GM10248 (cell line): ENCODE measurements at places on chromosomes 2 and 18.
A peak's percentile ranks its signal among the peaks of the same experiment; 100 is the strongest.

DNA sequence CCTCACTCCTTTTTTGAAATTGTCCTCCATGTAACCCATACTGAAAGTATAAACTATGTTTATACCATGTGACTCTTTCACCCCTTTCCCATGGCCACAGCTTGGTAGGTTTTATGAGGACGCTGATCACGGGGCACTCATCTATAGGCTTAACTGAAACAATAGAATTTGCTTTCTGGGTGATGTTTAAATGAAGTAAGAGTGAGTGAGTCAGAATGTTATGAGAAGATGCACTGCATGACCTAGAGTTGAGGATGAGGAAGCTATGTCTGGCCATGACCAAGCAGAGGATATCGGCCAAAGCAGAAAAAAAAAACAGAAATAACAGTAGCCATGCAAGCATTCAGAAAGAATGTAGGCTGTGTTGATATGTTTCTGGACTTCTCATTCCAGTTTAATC, 34.9 kb downstream of the SCN1A start:
- DNase-seq = no peak

DNA sequence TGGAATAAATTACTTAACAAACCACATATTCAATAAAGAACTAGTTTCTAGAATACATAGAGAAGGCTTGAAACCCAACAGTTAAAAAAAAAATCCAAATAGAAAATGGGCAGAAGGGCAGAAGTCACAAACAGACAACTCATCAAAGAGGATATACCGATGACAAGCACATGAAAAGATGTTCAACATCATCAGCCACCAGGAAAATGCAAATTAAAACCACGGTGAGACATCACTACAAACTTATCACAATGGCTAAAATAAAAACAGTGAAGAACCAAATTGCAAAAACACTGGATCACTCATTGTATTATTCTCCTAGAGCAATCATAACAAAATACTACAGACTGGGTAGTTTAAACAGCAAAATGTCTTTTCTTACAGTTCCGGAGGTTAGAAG, 14.5 kb downstream of the SESTD1 start:
- DNase-seq = no peak

DNA sequence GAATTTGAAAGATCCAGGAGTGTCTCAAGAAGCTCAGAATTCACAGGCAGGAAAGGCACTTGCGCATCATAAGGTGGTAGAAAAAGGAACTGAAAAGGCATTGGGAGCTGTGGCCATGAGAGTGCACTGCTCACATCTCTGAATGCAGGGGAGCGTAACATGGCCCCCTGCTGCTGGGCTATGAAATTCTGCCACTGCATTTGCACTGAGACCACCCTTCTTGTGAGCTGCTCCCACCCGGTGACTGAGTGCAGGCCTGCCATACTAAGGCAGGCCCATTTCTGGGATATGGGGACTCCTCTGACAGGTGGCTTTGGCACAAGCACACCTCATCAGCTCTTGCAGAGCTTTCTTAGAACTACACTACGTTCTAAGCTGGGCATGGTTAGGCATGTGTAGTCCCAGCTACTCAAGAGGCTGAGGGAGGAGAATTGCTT, 25.3 kb upstream of the STARD7 start:
- DNase-seq = peak; percentile 70

GRCh38 chr2:239993291-239993690, 31.9 kb downstream of the NDUFA10 start:
- DNase-seq = no peak

DNA sequence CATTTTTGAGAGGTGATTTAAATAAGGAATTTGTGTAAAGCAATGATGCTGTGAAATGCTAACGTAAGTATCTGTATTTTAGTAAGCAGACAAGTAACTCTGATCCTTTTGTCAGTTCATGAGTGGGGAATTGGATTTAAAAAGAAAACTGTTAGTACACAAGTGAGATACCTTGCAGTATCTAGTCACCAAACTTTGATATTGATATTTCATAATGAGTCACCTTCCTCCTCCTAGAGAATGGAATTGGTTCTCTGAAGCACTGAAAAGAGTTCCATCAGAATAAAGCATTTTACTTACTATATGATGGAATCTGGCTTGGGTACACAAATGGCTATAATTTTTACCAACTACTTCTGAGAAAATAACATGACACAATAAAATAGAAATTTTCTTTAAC, 232.2 kb downstream of the ZNF804A start:
- no peak for DNase-seq

DNA sequence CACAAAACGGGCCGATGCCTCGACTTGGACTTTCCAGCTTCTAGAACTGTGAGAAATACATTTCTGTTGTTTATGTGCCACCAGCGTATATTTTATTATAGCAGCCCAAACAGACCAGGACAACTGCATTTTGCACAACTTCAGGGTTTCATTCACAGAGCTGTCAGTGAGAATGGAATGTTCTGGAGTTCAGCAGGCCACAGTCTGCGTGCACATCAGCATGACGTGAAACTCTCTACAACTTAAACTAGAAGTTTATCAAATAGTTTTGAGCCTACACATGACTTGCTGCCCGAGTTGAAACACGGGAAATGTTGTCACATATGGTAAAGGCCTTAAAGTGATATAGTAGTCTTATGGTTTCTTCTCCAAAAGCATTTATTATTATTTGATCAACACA, 3.9 kb upstream of the TRIB2 start:
- DNase-seq = no peak

GRCh38 chr2:28828382-28828781, 17.7 kb downstream of the SPDYA start:
- DNase-seq = no peak

- no peak for DNase-seq
Observed at GRCh38 chr2:75047189-75047991, 88.9 kb downstream of the POLE4 start.

- DNase-seq = no peak
Observed at GRCh38 chr18:23837591-23837990, 148.3 kb downstream of the LAMA3 start.

DNA sequence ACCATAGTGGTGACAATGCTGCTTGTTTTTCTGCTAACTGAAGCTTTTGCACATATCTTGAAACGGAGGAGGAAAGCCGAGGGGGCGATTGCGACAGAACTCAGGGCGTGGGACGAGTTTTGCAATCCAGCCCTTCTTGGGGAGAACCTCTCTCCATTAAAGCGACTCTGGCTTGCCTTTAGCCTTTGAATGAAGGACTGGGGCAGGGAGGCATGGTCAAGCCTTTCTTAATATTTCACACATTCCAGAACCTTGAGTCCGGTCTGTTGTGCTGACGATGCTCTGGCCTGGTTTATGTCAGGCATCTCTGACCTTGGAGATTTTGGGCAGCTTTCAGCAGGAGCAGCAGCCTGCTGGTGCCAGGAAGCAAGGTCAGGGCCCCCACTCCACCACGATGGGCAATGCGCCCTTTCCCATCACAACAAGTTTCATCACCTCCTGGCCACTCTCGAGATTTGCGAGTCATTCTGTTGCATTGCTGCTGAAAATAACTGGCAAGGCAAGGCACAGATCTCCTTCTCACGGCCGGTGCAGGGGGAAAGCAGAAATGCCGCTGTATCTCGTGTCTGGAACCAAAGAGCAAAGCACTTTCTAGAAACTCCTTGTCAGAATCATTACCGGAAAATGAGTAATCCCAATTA, 10.8 kb downstream of the EMILIN2 start:
- DNase-seq = no peak

GRCh38 chr2:146128216-146128615, 1608.3 kb upstream of the ZEB2 start:
- DNase-seq = no peak

- no peak for DNase-seq
Observed at GRCh38 chr18:38982072-38982471, 1416.5 kb upstream of the CELF4 start.

DNA sequence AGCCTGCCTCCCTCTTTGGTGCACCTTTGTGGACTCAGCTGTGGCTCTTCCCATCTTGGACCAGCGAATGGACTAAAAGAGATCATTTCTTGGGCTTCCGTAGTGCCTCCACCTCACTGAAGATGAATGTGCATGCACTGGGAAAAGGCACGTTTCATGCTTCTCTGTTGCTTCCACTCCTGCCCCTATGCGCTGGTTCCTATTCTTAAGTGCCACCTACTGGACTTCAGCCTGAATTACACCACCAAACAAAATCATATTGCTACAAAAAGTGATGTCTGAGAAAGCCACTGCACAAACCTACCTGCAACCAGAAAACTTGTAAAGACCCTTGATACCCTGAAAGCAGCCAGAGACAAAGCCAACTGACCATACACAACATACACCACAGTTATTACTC, 695.6 kb downstream of the TSN start:
- peak; percentile 8 for DNase-seq

GRCh38 chr2:88874063-88874657, 182.7 kb downstream of the RPIA start:
- DNase-seq = no peak

GRCh38 chr2:6893876-6894482, 16.4 kb downstream of the RSAD2 start:
- no peak for DNase-seq

- no peak for DNase-seq
Observed at GRCh38 chr18:5585653-5586052, 41.9 kb upstream of the EPB41L3 start.

DNA sequence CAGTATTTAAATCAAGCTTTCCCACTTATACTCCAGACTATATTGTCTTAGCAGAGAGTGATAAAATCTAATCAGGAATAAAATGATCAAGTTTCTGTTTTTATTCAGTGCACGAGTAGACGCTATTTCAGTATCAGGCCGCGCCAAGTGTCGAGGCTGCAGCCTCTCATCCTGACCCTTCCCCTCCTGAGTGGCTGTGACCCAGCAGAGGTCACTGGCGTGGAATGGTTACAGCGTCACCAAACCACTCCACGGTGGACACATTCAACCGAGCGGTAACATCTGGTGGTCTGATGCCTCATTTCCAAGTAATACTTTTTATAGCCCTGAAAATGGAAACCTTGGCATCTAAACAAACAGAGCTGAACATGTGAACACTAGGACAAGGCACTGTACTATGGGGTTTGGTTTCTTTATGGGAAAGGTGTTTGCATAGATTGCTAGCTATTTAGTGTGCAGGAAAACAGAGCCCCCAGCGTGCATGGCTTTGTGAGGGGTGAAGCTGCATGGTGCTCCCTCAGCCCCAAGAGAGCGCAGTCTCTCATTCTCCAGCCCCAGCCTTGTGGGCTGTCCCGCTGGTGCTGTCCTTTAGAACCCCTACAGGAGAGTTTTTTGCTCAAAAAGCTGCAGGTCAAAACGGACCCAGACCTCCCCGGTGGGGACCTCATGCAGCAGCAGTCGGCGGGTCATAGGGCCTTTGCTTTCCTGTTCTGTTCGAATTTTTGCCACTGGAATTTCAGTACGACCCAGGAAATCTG, 28.4 kb downstream of the FAM228A start:
- DNase-seq = no peak

DNA sequence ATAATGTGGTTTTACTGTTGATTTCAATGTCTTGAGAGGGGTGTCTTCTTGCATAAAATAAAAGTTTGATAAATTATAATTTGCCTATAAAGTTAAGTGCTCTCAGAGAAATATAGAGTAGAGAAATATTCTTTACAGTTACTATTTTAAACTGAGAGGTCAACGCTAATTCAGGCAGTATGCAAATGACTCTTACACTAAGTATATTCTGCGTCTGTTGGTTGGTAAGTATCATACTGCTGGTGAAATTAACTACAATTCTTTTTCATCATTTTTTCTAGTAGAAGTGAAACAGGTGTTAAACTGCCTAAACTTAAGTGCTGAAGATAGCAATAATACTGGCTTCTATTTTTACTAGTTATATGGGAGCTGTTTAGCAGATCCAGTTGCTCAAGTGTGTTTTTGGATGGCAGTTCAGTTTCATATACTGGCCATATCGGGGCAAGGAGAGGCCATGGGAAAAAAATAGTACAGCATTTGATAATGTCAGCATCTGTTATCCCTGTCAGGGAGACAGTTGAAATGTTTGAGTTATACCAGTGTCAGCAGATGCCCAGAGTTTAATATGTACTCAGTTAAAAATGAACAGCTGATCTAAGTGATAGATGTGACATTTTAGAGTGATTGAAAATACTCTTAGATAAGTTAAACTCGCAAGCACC, 86.2 kb downstream of the MIB1 start:
- DNase-seq = no peak

GRCh38 chr2:60510713-60511112, 42.7 kb downstream of the BCL11A start:
- DNase-seq = no peak

DNA sequence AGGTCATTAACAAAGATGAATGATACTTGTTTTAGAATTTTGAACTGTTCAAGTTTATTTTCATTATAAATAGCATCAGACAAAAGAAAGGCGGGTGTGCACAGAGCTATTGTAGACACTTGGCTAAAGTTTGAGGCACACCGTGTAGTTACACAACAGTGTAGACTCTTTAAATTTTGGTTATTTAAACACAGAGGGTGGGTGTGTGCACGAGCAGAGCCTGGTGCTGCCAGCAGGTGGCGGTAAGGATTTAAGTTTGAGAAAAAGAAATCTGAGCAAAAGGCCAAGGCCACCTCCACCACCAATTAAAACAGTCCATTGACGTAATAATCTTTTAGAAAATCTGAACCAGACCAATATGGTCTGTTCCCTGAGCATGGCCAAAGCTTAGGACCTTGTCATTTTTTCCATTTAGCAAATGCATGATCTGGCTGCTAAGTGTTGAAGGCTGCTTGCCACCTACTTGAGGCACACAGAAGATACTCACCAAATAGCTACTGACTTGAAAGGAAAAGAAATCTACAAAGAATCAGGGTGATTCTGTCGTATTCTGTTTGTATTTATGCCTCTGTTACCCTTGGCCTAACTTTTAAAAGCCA, 14.3 kb downstream of the COPS7B start:
- peak; percentile 43 for DNase-seq

GRCh38 chr18:21669736-21670285, 34.8 kb downstream of the ABHD3 start:
- DNase-seq = no peak

DNA sequence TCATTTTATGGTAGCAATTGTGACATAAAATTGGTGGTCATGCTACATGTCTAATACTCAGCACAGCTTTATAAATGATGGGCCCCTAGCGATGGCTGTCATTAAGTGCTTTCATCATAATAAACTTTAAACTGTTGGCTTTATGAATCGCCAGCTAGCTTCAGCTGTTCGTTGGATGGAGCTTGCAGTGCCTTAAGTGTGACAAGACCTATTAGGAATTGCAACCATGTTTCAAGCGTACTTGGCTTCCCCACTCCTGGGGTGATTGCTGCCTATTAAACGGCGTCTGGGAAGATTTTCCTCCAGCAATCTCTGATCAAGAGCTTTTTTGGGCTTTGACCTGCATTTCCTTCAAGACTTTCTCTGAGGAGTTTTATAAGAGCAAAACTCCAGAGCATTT, 164.5 kb upstream of the SIX3 start:
- DNase-seq = no peak
